ENCODE measurements at places on chromosomes 4 and X. TPM values are rescaled to one million over a fixed set of nuclear protein-coding genes. Genes with fewer than 3 reads are reported as not detected.

FAM236D gene
- not detected for total RNA-seq

- H3K27me3 ChIP-seq = no peaks in the 10 kb centered on the region
- no peak overlapping the region for H3K4me3 ChIP-seq
- no peak overlapping the region for H3K27ac ChIP-seq
- DNase-seq = no peak
- H3K36me3 ChIP-seq = no peaks in the 10 kb centered on the region
Observed at GRCh38 chr4:186809070-186809469, 85.4 kb upstream of the FAT1 start.

DNA sequence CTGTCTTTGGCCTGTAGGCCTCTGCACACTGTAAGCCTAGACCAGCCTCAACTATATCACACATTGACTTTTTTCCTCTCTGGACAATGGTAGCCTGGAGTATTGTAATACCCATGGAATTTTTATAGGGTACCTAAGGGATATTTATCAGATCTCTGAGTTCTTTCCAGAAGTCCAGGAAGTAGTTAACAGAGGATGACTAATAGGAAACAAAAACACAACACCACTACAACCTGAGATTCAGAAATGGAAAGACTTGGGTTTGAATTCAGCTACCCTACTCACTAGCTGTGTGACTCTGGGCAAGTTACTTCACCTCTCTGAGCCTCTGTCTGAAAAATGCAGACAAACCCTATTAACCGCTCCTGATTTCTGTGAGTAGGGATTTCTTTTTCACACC is 7.7 kb upstream of the STX18 start:
- no peak for DNase-seq
- H3K36me3 ChIP-seq = peaks cover 22% of the 10 kb centered on the region
- H3K27ac ChIP-seq = no peak overlapping the region
- no peaks in the 10 kb centered on the region for H3K27me3 ChIP-seq

- peaks cover 19% of the 10 kb centered on the region for H3K27me3 ChIP-seq
- no peak overlapping the region for H3K27ac ChIP-seq
- no peaks in the 10 kb centered on the region for H3K4me1 ChIP-seq
- H3K4me3 ChIP-seq = no peak overlapping the region
Observed at GRCh38 chr4:145681518-145681917, 1.6 kb downstream of the C4orf51 start.

- H3K27me3 ChIP-seq = no peaks in the 10 kb centered on the region
- H3K4me3 ChIP-seq = no peak overlapping the region
- H3K27ac ChIP-seq = no peak overlapping the region
Observed at GRCh38 chr4:41069257-41069656, 145.1 kb downstream of the APBB2 start.

DNA sequence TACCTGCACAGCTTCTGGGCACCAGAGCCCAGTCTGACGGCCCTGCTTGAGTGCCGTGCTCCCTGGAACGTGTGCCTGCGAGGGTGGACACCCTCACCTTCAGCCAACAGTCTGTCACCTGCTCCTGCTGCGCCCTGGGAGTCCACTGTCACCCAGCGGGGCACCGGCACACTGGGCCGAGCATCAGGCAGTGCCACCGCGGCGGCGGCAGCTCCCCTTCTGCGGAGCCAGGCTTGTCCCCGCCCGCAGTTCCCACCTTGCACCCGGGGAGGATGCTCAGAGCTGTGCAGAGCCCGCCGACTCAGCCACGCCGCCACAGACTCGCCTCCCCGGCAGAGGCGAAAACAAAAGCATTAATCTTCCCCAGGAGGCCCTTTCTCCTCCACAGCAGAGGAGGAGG is 86.8 kb downstream of the ABLIM2 start:
- no peaks in the 10 kb centered on the region for H3K36me3 ChIP-seq
- no peak overlapping the region for H3K27ac ChIP-seq
- peaks cover 4% of the 10 kb centered on the region for H3K27me3 ChIP-seq
- no peak for DNase-seq
- H3K4me1 ChIP-seq = no peaks in the 10 kb centered on the region
- H3K4me3 ChIP-seq = no peak overlapping the region

Measured in activated T-helper 1 cell treated with anti-CD3 and anti-CD28 coated beads, Interleukin-12 subunit alpha, Interleukin-12 subunit beta, Interleukin-2, Interleukin-4 antibody, amounts not matched to agents 30 ng/mL and 10 ng/mL and 1 ng/mL, durations not matched to agents 14 hours and 24 hours and 36 hours (primary cell).